Glutamatergic neuron (in vitro differentiated cells): ENCODE measurements at places on chromosomes 16 and 17. TPM values are rescaled to one million over a fixed set of nuclear protein-coding genes. Genes with fewer than 3 reads are reported as not detected.

SULT1A1 gene
- total RNA-seq: 0.54 TPM

GRCh38 chr16:69481901-69482341 lies 57.5 kb downstream of the CYB5B start:
- no peak for DNase-seq

TMEM100 gene
- 1.4 TPM for total RNA-seq

DNA sequence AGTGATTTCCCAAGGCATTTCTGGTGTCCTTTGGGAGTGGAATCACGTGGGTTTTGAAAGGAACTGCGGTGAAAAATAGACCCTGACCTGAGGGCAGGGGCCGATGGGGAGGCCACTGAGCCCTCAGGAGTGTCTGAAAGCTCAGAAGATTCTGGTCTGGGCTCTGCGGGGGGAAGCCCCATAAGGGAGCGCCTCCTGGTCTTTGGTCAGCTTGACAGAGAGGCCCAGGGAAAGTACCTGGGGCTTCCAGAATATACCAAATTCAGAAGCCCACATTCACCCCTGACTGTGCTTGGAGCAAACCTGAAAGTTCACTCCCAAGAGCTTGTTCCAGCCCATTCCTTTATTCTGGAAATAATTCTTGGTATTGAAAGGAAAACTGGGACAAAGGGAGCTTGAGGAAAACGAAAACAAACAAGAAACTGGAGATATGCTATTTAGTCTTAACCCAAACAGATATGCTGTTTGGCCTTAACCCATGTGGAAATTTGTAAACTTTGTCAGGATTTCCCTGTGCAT lies 23.2 kb upstream of the NAGLU start:
- DNase-seq: no peak

KDM8 gene
- 9.6 TPM for total RNA-seq
